ENCODE measurements at places on chromosomes 3 and 15. TPM values are rescaled to one million over a fixed set of nuclear protein-coding genes. Genes with fewer than 3 reads are reported as not detected.

CILP gene
- 14.6 TPM for total RNA-seq

SLC30A4 gene
- 8.1 TPM for total RNA-seq

SLC24A5 gene
- total RNA-seq = 3.4 TPM

TMEM45A gene
- 421 TPM for total RNA-seq

CCDC39 gene
- total RNA-seq = 0.13 TPM

POC1A gene
- total RNA-seq = 4.9 TPM
